Endothelial cell of umbilical vein (primary cell): ENCODE measurements at places on chromosomes 4 and X. TPM values are rescaled to one million over a fixed set of nuclear protein-coding genes. Genes with fewer than 3 reads are reported as not detected.

DNA sequence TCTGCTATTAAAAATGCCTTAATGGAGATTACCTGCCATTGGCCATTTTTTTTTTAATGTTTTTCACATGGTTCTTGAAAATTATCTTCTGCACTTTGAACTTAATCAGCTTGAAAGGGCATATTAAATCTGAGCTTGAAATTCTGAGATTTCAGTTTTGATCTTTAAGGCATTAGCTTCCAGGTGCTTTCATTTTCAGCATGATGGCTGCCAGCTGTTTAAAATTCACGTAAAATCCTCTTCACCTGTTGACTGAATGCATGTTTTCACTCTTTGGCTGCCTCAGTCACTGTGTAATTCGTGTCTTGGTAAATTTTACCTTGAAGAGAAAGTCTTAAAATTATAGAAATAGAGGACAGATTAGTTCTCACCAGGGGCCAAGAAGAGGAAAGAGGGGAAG, 39.6 kb downstream of the SMAD1 start:
- no peak for DNase-seq

- DNase-seq: no peak
Measured at GRCh38 chr4:73929278-73929677, 52.5 kb downstream of the PF4 start.

GRCh38 chr4:1661695-1662094, 22.4 kb downstream of the FAM53A start:
- no peak for DNase-seq

- no peak for DNase-seq
Measured at GRCh38 chrX:78923198-78924015, 21.8 kb upstream of the P2RY10 start.

DNA sequence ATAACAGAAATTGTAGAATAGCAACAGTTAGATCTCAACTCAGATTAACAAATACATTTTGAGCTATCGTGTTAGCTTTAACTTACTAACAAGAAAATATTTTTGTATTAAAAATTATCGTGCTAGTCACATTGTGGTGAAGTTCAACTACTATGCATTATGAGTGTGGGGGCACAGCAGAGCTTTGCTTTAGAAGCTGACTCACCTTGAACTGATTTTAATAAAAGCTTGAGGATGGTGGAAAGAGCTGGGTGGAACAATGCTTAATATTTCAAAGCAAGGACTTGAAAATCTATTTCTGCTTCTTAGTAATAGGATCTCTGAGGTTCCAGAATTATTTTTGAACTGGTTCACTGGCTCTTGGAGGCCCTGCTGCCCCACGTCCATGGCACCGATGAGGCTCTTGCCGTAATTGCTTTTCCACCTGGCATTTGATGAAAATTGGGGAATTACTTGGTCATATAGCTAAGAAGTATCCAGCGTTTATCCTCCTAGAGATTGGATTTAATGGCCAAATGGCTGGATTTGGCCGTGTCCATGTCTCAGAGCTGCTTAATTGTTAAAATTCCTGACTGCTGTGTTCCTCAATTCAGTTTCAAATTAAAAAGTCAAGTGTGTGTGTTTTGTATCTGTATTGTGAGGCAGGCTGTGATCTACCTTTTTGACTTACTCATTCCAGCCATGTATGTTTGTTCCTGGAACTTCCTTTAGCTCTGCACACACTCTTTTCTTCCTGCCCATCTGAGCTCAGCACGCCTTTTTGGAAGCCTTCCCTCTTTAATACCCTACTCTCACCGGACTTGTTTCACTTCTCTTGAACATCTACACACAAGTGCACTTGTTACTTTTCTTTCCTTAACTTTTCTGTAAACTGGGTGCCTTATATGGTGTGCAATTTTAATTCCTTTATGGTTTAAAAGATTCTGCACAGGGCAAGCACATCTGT, 66.6 kb upstream of the LIMCH1 start:
- DNase-seq: no peak

DNA sequence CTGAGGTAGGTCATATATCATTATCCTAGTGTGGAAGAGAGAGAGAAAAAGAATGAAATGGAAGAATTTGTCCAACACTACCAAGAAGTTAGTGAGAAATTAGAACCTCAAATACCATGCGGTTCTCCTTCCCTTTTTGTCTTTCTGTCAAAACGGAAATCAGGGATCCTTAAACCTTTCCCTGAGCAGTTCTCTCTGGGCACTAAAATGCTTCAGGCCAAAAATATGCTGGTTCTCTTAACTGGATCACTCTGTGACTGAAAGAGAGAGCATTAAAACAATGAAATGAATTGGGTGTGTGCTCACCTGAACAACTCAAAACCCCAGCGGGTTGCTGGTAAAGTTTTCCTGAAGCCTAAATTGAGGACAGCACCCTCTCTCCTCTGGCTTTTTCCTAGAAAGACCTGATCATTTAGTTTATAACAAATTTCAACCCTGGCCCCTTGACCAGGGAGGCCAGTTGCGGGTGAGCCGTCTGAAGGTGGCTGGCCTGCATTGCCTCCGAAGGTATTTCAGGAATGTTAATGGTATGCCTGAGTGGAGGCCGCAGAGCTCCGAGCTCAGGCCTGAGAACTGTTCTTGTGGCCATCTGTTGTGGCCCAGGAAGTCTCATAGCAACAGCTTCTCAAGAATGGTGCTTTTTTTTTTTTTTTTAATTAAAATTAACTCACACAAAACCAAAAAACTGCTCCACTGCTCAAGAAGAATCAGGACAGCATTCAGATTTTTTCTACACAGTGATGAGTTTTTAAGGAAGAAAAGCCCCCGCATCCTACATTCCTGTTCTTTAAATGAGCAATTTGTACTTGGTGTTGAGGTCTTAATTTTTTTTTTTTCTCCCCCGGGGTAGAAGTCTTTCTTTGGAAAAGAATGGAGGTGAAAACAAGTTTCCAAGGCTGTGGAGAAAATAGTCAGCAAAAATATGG, 155.1 kb downstream of the SHROOM3 start:
- no peak for DNase-seq

DNA sequence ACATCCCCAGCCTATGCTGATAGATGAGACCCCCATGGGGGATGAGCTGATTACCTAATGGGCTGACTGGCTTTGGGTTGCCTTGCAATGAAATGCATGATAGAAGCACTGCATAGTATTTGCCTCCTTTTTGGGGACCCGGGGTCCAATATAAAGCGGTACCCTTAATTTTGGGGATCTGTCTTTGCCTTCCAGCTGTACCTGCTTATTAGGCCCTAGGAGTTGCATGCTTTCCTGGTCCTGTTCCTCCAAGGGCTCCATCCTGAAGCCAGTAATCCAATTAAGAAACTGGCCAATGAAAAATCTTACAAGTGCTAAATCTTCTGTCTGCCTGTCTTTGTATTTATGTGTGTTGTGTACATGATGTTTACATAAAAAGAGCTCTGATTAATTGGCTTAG, 791.6 kb downstream of the TRIML1 start:
- no peak for DNase-seq

- no peak for DNase-seq
Measured at GRCh38 chrX:43885617-43886016, 3.4 kb upstream of the MAOB start.

DNA sequence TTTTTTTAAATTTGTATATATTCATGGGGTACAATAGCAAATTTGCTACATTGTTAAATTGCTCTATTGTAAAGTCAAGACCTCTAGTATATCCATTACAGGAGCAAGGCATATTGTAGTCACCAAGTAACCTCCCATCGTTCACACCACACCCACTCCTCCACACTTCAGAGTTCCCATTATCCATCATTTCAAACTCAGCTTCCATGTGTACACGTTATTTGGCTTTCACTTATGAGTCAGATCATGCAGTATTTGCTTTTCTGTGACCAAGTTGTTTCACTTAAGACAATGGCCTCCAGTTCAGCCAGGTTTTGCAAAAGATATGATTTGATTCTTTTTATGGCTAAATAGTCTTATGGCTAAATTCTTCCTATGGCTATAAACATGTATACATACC, 2614.2 kb downstream of the PCDH7 start:
- no peak for DNase-seq

DNA sequence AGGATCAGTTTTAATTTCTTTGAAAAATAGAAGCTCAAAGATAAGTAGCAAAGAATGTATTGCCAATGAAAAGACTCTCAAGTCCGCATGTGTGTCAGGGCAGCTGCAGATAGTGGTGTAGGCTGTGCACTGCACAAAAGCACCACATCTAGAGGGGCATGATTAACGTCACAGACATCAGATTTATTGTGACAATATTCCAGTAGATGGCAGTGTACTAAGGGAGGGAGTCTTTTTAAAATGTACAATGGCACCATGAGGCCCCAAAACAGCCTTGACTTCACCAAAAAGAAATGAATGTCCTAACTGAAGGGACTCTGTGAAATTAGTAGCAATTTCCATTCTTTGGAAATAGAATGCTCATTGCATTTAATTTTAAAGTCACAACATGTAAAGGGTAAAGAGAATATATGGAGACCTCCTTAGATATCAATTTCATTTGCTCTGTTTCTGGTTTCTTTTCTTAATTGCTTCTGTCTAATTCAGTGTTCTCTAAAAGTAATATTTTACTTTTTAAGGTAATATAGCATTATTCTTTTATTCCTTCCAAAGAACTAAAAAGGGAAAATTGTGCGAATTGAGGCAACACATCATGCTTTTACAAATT, 98.4 kb downstream of the ZNF827 start:
- peak; percentile 67 for DNase-seq

- no peak for DNase-seq
Measured at GRCh38 chr4:26104056-26104685, 190.2 kb downstream of the SMIM20 start.

GRCh38 chr4:32789026-32789608, 2068.9 kb downstream of the PCDH7 start:
- DNase-seq: no peak

The CABS1 gene
- polyA plus RNA-seq: not detected in 2 replicates

The CTAG2 gene
- polyA plus RNA-seq: not detected in 2 replicates

The TRIM60 gene
- not detected in 2 replicates for polyA plus RNA-seq

The LUZP4 gene
- polyA plus RNA-seq: not detected in 2 replicates

The DCAF8L2 gene
- 0.36 and 0.41 TPM in 2 replicates for polyA plus RNA-seq
